ENCODE measurements at places on chromosomes 5 and 9.

- no peak for DNase-seq
Observed at GRCh38 chr5:160835376-160835775, 16.6 kb downstream of the ATP10B start.

GRCh38 chr5:97229688-97230285 is 46.7 kb upstream of the RIOK2 start:
- DNase-seq, result no peak

GRCh38 chr9:134064711-134065110 is 3.1 kb downstream of the BRD3 start:
- no peak for DNase-seq

DNA sequence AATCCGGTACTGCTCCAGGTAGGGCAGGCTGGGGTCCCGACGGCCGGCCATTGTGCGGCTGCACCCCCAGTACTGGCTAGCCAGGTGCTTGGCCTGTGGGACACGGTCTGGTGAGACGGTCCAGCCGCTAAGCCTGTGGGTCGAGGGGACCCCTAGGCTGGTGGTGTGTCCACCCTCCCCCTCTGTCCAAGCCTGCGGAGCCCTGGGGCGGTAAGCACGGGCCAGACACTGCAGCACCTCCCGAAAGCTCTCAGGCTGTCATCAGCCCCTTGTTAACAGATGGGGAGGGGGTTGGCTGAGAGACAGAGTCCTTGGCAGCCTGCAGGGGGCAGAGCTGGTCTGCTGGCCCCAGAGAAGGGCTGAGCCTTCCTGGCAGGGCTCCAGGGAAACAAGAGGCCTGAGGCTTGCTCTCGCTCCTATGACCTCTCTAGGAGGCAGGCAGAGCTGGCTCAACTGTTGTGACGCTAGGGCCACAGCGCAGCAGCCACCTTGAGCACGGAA is 11.8 kb upstream of the MRNIP start:
- no peak for DNase-seq

DNA sequence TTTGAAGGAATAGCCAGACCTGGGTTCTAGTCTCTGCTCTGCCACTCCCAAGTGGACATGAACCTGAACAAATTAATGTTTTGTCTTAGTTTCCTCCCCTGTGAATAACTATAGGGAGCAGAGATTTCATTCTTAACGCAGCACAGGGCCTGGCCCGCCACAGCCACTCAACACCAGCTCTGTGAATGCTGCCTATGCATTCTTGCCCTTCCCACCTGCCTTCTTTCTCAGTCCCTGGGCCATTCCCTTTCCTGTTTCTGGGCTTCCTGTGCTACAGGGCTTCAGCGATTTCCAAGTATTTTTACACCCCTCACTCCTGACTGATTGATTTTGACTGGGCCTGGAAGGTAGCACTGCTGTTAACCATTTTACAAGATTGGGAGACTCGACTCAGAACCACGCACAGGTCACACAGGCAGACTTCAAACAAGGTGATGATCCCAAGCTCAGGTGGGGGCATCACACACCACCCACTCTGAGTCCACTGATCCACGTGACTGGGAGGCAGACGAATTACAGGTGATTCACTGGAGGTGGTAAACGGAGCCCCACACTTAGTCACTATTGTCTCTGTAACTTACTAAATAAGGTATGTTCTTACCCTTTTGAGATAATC is 21.4 kb downstream of the PTPN3 start:
- no peak for DNase-seq

GRCh38 chr9:72984226-72984947 is 31.5 kb upstream of the ALDH1A1 start:
- no peak for DNase-seq

- DNase-seq, result no peak
Observed at GRCh38 chr5:52077941-52078815, 694.9 kb downstream of the ISL1 start.

DNA sequence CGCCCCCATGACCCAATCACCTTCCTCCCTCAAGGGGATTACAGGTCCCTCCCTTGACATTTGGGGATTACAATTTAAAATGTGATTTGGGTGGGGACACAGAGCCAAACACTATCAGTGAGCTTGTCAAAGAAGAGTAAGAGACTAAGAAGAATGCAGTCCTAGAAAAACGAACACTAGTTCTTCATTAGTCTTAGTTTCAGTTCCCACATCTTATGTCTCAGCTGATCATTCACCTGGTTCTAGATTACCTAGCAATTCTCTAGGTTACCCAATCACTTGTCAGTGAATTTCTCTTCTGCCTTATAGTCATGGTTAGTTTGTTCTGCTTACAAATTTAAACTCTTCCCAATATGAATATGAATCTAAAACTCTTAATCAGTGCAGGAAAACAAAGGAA is 251.5 kb downstream of the COX7C start:
- DNase-seq, result no peak

DNA sequence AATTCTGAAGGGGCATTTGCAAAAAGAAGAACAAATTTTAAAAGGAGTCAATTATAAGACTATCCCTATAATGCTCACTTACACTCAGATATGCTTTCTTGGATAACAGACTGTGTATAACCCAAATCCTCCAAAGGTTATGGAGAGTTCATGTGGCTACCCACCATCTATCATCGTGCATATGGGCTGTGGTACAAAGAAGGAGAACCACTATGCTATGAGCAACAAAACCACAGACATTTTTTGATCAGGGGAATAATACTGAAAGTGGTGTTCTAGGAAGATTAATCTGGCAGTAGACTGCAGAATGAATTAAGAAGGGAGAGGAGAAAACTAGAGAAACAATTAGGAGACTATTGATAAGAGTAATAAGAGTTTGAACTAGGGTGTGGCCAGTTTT is 16.8 kb downstream of the NR3C1 start:
- DNase-seq, result no peak

- DNase-seq, result no peak
Observed at GRCh38 chr5:175686396-175686795, 28.5 kb downstream of the HRH2 start.
